ENCODE measurements at places on chromosomes 6 and 20.
A peak's percentile ranks its signal among the peaks of the same experiment; 100 is the strongest.

DNA sequence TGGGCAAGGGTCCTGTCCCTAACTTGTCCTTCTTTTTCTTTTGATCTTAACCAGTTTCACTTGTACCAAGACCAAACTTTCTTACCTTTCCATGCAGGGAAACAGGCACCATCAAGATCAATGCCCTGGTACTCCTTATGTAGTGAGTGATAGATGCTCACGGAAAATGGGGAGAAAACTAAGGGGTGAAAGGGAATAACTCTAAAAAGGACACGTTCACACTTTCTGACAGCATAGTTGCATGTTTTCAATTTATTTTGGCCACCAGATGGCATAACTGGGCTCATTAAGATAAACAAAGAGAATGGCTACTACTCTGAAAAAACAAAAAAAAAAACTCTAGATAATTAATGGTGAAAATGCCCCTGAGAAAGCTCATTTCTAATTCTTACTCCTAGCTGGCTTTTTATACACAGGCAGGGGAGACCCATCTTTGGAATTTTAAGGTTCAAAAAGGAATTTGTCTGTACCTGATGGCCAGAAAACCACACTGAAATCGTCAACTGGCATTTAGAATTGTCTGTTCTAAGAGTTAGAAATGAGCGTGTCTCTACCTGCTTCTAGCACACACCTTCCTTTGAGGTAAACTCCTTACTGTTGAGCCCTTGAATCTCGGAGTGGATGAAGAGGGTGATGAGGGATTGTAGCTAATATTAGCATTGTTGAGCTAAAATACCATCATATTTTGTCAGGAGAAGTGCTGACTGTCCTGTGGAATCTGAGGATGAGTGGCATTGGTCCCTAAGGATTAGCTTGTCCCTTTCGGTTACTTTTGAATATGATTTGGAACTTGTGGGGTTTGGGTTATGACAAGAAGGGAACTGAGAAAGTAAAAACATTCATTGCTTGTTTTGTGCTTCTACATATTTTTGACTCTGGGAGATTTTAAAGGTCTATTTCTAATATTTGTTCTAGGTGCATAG, 62.2 kb upstream of the DDR1 start:
- DNase-seq, result no peak

DNA sequence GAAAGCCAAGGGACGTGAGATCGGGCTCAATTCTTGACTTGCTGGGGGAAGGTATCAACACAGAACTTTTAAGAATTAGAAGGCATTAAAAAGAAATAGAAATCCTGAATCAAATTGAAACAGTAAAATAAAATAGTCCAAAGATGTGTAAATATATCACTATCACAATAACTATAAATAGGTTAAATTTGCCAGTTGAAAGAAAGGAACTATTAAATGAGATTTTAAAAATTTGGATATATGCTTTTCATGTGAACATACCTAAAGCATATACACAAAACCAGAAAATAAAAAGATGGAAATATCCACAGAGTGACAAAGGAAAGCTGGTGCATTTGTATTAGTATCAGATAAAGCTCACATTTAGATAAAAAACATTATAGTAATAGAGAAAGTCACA, 152.4 kb upstream of the ESR1 start:
- no peak for DNase-seq

- DNase-seq, result no peak
Measured at GRCh38 chr20:56929606-56930005, 300.5 kb downstream of the TFAP2C start.

- DNase-seq, result peak; percentile 84
Measured at GRCh38 chr6:34514593-34515472, 41.3 kb downstream of the SPDEF start.

Measured in endodermal cell (in vitro differentiated cells).